ENCODE measurements at places on chromosomes 16 and 17.

- DNase-seq, result no peak
These were observed 39.7 kb downstream of the SRCIN1 start for GRCh38 chr17:38565853-38566665.

- no peak for DNase-seq
These were observed 2.4 kb downstream of the CD2BP2 start for GRCh38 chr16:30352488-30353401.

GRCh38 chr17:3861761-3862681 is 16.0 kb upstream of the NCBP3 start:
- DNase-seq, result no peak

DNA sequence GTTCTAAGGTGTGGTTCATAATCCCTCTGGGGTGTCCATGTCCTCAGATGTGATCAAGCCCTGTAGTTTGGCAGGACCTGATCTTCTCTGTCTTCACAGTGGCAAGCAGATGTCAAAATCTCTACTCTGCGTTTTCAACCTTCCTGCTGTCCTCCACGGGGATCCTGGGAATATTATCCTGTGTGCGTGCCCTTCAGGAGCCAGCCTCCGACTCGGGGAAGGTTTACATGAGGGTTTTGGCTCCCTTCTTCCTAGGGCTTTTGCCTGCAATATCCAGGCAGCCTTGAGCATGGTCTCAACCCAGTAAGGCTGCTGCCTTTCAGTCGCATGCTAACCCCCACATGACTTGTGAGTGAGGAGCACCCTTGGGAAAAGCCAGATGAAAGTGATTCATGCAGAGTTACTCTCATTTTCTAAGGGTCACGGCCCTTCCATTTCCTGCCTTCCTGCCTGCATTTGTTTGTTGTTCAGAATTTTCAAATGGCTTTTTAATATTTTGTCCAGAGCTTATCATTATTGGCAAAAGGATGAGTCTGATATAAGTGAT is 202.2 kb upstream of the CHMP6 start:
- DNase-seq, result peak; percentile 73

- peak; percentile 40 for DNase-seq
These were observed 2.3 kb downstream of the LRRC3C start for GRCh38 chr17:39929646-39930407.

- DNase-seq, result no peak
These were observed 61.3 kb downstream of the PRKCB start for GRCh38 chr16:23896832-23897821.

DNA sequence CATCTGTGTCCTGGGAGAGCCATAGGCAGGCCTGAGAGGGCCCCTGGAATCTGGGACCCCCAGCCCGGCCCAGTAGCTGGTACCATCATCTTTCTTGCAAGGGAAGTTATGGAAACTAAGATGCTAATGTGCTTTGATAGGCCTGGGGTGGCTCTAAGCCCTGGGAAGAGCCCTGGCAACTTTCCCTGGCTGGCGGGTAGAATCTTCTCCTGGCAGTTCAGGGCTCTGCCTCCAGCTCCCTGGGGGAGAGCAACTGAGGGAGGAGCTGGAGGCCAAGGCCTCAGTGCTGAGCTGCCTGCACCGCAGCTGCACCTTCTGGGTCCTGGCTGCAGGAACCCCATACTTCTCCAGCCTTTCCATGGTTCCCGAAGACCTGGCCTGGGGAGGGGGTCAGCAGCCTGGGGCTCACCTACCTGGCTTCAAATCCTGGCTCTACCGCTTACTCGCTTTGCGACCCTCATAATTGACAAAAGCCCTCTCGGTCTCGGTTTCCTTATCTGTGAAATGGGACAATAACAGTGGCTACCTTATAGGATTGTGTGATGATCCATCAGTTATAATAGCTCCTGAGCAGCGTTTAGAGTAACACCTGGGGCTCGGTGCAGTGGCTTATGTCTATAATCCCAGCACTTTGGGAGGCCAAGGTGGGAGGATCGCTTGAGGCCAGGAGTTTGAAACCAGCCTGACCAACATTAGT is 333.7 kb downstream of the SEC14L1 start:
- no peak for DNase-seq

DNA sequence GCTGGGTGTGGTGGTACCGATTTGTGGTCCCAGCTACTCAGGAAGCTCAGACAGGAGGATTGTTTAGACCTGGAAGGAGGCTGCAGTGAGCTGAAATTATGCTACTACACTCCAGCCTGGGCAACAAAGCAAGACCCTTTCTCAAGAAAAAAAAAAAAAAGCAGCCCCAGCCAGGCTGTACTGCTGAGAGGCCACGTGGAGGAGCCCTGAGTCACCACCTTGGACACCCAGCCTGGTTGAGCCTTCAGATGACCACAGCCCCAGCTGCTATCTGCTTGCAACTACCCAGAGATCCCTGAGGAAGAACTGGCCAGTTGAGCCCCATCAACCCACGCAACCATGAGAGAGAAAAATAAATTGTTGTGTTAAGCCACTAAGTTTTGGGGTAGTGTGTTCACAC is 23.6 kb upstream of the GPRC5C start:
- DNase-seq, result peak; percentile 58

DNA sequence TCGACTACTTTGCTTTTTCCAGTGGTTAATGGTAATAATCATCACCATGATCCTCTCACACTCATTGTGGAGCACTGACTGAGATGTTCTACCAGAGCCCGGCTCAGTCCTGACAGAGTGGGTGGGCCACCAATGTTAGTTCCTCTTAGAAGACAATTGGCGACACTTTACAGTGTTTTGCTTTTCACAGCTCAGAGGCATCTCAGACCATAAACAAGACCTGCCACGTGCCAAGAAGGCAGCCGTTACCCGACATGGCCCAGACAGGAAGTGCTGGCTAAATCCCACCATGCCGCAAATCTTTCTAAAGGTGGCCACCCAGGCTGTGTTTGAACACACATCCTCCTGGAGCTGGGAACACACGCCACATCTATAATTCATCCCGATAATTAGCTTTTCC is 103.7 kb downstream of the XYLT1 start:
- no peak for DNase-seq

DNA sequence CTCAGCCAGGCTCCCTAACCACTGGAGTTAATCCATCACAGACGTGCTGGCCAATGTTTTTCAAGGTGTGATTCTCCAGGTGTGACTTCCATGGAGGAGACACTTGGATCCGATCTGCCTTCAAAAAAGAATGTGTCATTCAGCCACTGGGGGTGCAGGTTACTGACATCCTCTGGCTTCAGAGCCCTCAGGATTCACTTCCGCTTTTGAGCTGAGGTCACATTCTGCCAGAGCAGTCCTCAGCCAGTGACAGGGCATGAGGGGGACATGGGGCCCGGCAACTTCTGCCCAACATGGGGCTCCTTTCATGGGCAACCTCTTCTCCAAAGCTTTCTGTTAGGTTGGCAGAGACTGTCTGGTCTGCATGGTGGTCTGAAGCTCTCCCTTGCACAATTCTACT is 81.4 kb downstream of the GRIN2A start:
- no peak for DNase-seq

- no peak for DNase-seq
These were observed 2.2 kb downstream of the HID1 start for GRCh38 chr17:74970395-74970794.

GRCh38 chr17:50884439-50885311 is 18.5 kb upstream of the TOB1 start:
- DNase-seq, result no peak

GRCh38 chr17:76444518-76445311 is 8.2 kb downstream of the UBE2O start:
- DNase-seq, result no peak

DNA sequence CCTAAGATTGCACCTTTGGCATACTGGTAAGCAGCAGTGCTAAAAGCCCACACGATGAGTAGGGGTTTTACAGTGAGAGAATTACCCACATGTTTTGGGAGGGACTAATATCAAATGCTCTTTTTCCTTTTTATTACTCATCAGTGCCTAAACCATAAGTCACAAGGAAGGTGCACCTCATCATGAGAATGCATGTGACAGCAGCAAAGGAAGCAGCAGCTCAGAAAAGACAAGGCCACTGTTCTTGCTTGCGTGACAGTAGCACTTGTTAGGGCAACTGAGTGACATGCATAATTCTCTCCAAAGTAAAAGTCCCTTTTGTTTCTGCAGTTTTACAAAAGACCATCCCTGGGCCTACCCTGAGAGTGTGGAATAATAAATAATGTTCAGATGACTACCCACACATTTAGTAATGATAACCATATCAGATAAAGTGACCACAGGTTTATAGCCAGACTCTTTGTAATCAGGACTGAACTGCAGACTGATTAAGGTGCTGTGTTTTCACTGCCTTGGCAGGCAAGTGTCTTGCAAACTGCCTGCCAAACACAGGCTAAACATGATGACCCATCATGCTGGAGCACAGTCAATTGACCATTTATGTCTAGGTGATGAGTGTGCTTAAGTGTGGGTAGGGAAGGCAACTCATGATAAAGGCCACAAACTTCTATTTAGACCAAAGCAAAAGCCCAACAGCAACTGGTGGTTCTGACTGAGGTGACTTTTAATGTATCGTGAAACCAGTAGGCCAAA is 1751.4 kb downstream of the TP53TG3F start:
- no peak for DNase-seq

DNA sequence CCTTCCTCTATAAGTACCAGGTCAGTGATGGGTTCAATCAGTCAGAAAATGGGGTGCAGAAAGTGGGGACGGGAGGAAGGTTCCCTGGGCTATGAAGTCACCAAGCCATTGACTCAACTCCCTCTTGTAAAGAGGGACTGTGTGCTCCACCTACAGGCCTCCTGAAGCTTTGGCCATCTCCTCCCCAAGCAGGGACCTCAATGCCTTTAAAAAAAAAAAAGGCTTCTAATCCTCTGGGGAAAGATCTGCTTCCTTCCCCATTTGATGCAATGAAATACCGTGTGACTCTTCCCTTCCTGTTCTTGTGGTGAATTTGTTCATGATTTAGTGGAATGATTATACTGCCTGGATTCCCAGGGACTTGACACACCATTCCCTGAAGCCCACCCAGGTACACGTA is 30.8 kb downstream of the VWA3A start:
- DNase-seq, result no peak

DNA sequence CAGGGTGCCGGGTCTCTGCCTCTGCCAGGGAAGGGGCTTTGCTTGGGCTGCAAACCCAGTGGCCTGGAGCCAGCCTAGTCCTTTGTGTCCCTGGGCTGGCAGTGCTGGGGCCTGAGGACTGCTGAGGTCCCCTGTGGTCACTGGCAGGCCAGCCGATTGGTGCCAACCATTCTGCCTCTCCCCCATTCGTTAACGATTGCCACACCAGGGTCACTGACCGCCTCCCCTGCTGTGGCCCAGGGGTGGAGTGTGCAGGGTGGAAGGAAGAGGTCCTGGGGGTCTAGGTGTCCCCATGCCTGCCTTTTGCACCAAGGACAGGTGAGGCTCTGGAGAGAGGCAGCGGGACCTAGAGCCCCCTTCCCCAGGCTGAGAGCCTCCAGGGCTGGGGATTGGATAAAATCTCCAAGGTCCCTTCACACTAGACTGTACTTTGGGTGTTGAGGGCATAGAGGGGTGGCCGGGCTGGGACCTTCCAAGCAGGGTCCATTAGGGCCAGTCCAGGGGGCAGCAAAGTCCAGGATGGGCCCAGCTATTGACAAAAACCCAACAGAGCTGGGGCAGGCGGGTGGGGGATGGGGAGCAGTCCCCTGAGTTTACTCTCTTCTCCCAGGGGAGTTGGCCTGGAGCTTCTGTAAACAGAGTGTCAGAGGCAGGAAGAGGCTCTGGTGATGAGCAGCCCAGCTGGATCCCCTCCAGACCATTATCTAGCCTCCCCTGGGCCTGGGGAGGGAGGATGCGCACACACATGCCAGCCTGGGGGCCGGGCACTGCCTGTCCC is 1.1 kb downstream of the VASN start:
- DNase-seq, result peak; percentile 45

GRCh38 chr16:67519242-67519641 is 9.4 kb upstream of the RIPOR1 start:
- no peak for DNase-seq

- no peak for DNase-seq
These were observed 72.8 kb upstream of the DYNLRB2 start for GRCh38 chr16:80468029-80468428.

GRCh38 chr16:12067714-12068401 is 91.3 kb downstream of the SNX29 start:
- DNase-seq, result peak; percentile 80

DNA sequence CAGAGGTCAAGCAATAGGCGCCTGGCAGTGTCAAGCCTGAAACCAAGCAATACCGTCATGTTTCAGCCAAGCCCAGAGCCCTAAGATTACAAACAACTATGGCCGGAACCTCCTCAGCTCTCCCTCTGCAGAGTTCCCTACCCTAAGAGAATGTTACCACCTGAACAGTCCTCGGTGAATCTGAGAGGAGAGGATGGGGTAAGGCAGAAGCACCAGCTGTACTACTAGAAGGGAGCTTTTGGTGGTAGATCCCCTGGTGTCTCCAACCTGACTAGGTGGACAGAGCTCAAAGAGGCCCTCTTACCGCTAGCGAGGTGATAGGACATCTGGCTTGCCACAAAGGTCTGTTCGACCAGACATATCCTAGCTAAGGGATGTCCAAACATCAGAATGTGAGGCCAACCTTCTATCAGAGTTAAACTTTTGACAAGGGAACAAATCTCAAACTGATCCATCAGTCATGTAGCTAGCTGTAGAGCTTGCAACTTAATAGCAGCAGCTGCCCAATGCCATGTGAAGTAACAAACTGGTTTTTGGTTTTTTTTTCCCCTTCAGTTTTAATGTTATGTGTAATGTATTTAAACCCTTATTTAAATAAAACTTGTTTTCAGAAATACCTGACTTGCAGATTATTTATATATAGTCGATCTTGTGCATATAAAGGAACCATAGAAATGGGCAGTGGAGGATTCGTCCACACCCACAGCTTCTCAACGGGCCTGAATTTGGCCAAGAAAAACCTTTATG is 2.5 kb downstream of the EIF1 start:
- no peak for DNase-seq

- no peak for DNase-seq
These were observed 99.9 kb upstream of the ZNF750 start for GRCh38 chr17:82939621-82940135.

DNA sequence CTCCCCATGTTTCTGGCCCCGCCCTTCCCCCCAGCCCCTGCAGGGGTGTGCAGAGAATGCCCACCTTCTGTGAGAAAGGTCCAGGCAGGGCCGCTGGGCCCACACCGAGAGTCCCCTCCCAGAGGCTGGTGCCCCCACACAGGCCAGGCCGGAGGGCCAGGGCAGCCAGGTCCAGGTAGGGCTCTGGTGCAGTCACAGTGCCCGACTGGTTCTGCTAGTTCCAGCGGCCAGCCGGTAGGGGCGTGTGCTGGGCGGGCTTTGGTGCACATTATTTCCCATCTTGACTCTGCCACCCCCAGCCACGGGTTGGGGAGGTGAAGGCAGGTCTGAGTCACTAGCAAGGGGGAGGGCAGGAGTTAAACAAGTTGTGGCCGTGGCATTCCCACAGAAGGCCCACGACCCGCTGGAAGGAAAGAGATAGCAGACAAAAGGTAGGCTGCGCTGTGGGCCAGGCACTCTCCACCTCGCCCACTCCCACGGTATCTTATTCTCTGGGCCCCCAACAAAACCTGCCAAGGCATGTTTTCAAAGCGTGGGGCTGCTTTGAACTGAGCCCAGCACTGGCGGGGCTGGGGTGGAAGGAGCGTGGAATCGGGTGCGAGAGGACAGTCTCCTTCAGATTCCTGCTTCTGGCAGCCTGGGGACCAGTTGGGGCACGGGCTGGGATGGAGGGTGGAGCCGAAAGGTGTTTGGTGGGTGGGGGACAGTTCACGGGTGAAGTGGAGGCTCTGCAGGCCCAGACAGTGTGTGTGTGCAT is 1.9 kb downstream of the EPN3 start:
- DNase-seq, result peak; percentile 74

- no peak for DNase-seq
These were observed 28.7 kb downstream of the ACSF3 start for GRCh38 chr16:89122322-89122851.

GRCh38 chr16:84654238-84654637 is 5.9 kb downstream of the KLHL36 start:
- no peak for DNase-seq

- DNase-seq, result no peak
These were observed 54.4 kb upstream of the NETO2 start for GRCh38 chr16:47198180-47198575.
